Skin of body (tissue), 3 donors: ENCODE measurements at places on chromosomes 1 and 21.
A peak's percentile ranks its signal among the peaks of the same experiment; 100 is the strongest.

- peak; percentile 8 for DNase-seq
Observed at GRCh38 chr1:65979136-65980044, 186.7 kb downstream of the PDE4B start.

DNA sequence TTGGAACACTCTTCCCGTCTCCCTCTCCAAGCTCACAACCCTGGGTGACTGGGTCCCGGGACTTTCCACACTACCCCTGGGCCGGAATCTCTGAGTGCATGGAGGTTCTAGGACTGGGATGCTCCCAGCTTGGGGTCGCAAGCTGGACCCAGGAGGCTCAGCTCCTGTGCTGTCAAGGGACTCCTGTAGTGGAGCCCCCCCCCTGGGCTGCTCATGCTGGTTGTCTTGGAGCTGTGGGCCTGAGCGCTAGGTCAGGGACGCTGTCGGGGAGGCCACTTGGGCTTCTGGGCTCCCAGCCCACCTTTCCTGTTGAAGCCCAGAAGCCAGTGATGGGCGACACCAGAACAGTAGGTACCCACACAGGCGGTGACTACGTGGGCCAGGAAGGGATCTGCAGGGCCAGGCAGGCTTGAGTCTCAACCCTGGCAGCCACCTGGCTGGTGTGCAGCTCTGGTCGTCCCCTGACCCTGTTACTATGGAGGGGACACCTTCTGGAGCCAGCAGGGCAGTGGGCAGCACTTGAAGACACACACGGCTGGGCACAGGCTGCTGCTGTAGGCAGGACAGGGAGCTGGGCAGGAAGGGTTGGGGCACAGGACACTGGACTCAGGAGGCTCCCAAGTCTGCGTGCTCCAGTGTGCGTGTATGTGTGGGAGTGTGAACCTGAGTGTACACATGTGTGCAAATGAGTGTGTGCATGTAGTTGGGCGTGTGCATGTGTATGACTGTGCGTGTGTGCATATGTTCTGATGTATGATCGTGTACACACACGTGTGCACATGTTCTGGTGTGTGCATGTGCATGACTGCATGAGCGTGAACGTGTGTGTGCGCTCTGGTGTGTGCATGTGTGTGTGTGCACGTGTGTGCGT lies 3.0 kb downstream of the MMEL1 start:
- no peak for DNase-seq

DNA sequence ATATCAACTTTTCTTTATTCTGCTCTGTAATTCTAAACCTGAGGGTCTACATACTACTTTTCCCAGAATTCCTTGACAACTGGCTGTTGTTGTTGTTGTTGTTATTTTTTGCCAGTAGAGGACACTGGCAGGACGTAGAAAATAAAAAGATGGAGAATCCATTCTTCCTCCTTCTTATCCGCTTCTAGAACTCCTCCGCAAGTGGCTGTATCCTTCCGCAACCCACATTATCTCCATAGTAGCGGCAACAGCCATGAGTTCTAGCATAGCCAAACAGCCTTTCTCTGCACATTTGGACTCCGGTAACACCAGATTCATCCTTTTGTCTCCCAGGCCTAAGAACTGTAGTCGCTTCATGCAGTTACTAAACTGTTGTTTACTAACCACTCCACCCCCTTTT lies 91.1 kb upstream of the CACHD1 start:
- DNase-seq, result no peak

GRCh38 chr1:114203595-114204128 lies 50.0 kb upstream of the SYT6 start:
- no peak for DNase-seq

GRCh38 chr1:236720206-236720605 lies 33.9 kb downstream of the ACTN2 start:
- no peak for DNase-seq

GRCh38 chr21:46211376-46211775 lies 17.2 kb downstream of the LSS start:
- no peak for DNase-seq

DNA sequence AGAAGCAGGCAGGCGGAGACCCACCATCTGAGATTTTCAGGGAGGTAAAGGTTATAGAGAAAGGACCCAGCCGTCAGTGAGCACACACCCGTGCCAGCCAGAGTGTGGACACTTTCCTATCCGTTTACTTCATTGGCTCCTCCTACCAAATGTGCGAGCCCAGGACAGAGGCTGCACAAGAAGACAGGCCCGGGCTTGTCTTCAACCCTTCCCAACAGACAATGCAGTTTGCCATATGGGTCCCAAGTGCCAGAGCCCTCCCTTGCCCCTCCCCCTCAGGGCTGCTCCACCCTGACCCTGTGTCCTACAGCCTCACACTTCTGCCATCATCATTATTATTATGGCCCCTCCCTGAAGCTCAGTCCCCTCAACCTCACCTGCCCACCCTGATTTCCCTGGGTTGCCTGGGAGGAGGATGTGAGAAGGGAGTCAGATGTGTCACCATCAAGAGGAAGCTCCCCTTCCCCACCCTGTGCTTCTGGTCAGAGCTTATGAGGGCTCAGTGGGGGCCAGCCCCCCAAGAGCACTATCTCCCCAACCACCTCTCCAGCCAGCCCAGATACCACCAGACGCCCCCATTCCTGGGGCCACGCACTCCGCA lies 9.4 kb downstream of the LAPTM5 start:
- DNase-seq, result no peak

- DNase-seq, result no peak
Observed at GRCh38 chr1:36122062-36123030, 2.7 kb downstream of the COL8A2 start.

DNA sequence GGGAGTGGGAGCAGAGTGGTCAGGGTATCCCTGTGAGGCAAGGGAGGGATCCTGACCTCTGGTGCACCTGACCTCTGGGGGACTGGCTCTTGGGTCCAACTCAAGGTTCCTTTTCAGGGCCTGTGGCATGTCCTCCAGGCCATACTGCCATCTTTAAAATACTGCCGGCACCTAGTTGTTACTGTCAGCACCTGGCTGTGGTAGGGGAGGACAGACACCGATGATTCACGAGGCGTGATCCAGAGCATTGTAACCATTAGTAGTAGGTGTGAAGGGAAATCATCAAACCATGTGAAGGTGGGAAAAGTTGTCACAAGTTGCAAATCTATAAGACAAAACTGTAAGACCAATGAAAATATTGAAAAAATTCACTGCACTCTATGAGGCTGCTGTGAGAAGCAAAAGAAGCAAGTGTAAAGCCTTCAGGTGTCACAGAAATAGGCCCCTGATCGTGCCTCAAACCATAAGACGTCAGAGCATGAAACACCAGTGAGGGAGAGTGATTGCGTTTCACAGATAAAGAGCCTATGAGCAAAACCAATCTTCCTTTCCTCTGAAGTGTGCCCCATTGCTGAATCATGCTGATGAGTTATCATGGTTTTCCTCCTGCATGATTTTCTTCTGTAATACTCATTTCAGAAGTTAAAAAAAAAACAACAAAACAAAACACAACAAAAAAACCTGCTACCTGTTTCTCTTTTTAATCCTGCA lies 55.3 kb downstream of the CDC7 start:
- no peak for DNase-seq

- no peak for DNase-seq
Observed at GRCh38 chr1:87592156-87592555, 263.5 kb downstream of the LMO4 start.

DNA sequence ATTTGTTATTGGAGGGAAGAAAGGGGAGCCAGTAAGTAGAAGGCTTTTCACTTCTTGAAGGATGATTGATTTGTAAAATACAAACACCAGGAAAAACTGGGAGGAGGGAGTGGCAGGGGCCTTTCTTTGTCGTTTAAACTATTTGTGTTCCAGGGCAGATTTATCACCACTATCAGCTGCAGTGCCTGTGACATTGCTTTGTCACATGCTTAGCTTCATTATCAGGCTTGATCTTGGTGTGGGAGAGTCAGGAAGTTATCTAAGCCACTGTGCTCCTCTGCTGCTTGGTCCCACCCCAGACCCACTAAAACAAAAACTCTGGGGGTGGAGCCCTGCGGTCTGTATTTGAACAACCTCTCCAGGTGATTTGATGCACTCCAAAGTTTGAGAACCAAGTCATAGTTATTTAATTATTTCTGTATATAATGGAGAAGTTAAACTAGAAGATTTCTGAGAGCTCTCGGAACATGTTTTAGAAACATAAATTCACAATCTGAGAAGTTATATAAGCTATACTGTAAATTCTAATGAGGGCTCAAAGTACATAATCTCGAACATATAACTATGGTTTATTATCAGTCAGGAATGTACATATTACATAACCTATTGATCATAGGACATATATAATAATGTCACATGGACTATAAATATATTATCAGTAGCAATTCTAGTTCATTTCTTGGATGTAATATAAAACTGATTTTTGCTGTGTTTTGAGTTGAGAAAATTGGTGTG lies 87.9 kb downstream of the CDC14A start:
- DNase-seq, result no peak

DNA sequence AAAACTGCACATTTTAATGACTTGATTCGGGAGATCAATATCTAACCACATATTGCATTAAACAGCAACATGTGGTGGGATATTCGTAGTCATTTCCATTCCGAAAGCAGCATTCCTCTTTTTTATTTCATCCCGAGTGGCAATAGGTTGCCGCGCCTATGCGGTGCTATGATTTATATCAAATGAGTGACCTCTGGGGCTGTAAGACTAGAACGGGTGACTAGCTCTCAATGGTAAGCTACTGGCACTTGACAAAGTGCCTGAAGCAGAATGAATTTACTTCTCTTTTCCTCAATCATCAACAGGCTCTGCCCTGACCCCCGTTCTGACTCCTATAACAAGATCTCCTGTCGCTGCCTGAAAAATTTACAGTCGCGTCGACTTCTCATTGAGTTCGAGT lies 162.3 kb downstream of the ZNF281 start:
- no peak for DNase-seq

- no peak for DNase-seq
Observed at GRCh38 chr1:5905436-5905835, 86.8 kb downstream of the NPHP4 start.

- DNase-seq, result no peak
Observed at GRCh38 chr1:109944541-109944940, 33.9 kb downstream of the CSF1 start.

- DNase-seq, result no peak
Observed at GRCh38 chr1:186792870-186793581, 35.7 kb upstream of the PLA2G4A start.

DNA sequence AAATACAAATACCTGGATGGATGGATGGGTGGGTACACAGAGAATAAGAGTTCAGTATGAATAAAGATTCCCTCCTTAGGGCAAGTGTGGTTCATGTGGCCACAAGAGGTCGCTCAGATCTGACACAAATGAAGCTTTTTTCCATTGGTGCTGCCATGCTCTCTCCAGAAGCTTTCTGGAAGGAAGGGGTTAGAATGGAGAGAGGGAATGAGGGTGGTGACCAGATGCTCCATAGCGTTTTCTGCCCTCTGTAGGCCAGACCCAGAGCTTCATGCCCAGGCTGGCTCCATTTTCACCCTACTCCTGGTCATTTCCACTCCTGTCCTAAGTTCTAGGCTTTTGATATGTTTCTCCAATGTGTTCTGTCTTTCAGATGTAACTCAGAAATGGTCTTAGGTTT lies 3.3 kb upstream of the FCRL6 start:
- peak; percentile 61 for DNase-seq

GRCh38 chr1:244273262-244273844 lies 178.4 kb downstream of the ADSS2 start:
- no peak for DNase-seq

GRCh38 chr1:211376807-211377470 lies 50.3 kb downstream of the TRAF5 start:
- DNase-seq, result no peak

GRCh38 chr1:219754767-219755166 lies 141.9 kb upstream of the ZC3H11B start:
- DNase-seq, result no peak

DNA sequence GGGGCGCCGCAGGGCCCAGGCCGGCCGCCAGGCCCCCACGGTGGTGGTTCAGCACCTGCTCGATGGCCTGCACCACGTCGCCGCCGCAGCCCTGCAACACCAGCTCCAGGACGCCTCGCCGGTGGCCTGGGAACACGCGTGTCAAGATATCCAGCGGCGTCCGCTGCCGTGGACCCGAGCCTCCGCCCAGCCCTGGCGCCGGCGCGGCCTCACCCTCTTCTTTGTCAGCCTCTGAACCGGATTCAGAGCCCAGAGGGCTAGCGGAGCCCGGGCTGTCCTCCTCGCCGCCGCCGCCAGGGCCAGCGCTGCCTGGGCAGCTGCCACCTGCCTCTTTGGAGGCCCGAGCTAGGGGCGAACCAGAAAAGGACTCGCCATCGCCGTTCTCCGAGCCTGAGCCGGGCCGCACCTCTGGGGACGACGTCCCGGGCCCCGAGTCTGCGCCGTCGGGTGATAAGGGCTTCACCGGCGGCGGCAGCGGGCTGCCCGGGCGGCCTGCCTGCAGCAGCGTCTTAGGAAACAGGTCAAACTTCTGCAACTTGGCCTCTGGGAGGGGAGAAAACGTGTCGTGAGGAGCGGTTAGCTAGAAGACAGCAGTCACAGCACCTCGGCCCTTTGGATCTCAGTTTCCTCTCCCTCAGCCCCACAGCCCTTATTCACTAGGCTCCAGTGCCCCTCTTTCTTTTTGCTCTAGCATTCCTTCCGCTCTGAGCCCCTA lies 3.9 kb downstream of the DMRTA2 start:
- no peak for DNase-seq

GRCh38 chr1:19078536-19078935 lies 122.1 kb upstream of the IFFO2 start:
- DNase-seq, result no peak

GRCh38 chr1:41493117-41493536 lies 8.6 kb upstream of the EDN2 start:
- no peak for DNase-seq

DNA sequence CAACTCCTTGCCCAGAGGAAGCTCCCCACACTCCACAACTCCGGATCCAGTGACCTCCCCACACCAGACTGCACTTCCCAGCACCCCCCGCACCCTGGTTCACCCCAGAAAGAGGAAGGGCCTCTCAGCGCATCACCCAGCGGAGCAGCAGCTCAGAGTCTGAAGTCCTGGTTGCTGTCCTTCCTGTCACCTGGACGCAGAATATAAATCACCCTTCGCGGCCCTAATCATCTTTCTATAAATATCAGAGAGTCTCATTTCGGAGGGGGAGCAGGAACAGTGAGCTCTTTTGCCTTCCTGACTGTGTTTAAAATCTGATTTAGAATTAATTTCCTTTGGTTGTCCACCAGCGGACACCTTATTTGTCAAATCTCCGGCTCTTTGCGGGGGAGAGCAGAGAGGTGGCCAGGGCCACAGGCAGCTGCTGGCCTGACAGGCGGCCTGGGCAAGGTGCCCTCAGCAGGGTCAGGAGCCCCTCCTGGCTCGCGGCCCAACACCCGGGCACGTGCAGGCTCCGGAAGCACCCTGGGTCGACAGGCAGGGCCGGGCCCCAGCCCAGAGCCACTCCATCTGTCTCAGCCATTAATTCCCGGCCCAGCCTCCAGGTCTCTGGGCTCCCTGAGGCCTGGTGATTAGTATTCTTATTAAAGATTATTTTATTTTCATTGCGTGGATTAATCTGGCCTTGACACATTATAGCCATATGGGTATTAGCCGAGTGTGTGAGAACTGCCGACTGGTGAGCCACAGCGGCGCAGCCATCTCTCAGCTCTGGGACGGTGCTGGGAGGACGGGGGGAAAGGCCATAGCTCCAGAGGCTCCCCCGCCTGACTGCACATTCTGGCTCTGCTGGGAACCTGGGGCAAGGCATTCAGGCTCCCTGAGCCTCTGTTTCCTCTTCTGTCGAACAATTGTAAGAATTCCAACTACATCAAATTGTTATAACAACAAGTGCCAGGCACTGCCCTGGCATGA lies 19.7 kb downstream of the EPHA8 start:
- DNase-seq, result no peak

- no peak for DNase-seq
Observed at GRCh38 chr21:35226968-35227744, 178.1 kb upstream of the RUNX1 start.

- no peak for DNase-seq
Observed at GRCh38 chr1:2494323-2494693, 18.2 kb downstream of the PLCH2 start.
